ENCODE measurements at places on chromosomes 3 and 15.

DNA sequence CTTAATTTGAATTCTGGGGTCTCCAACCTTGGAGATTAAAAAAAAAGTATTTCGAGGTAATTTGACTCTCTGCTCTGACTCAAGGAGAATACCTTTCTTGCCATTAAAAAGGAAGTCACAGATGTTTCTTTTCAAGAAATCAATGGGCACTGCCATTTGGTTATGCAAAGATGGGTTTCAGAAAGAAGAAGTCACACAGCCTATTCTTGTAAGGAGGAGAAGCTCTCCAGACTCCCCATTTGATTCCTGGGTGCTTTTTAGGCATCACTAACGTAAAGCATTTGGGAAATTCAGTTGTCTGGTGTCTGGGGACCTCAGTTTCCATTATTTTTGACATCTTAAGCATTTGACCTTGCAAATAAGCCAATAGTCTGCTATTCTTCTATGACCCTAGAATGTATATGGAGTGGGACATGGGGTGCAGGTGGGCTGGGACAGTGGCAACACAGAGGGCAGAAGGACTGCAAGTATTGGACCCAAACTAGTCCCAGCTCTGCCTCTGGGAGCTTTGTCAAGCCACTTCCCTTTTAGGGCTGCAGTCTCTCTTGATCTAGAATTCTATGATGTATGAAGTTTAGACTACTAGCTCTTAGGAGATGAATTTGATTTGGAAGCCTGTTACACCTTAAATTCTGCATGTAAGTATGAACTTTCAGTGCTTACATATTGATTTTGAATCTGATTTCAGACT, 27.8 kb downstream of the IL5RA start:
- DNase-seq = no peak

DNA sequence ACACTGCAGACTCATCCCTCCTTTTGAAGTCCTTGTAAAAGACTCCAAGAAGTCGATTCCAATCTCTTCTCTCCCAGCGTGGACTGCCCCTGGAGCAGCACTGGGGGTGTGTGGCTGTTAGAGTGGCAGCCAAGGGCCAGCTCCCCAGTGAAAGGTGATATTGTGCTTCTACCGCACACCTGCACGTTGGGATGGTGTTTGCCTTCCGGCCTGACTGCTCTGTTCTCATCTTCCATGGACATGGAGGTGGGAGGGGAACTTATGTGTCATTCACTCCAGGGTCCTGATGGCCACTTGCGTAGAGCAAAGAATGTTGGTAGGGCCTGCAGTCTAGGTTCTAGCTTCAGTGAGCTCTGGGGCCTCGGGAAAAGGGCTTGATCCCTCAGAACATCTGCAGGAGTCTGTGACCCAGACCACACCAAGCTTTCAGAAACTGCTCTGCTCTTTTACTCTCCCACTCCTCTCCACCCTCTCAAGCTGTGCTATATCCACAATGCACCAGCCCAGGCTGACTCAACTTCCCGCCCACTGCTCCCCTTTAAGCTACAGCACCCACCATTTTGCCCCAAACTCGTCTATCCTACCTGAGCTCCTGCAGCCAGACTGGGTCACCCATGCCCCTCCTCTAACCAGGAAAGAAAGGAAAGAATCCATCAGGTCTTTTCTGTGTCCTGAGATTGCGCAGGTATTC, 31.3 kb downstream of the LIPC start:
- DNase-seq = no peak

GRCh38 chr15:42692997-42693396, 43.9 kb downstream of the CDAN1 start:
- DNase-seq = no peak

GRCh38 chr3:126284258-126284904, 72.8 kb downstream of the KLF15 start:
- no peak for DNase-seq

GRCh38 chr3:23455084-23455483, 252.0 kb downstream of the UBE2E2 start:
- DNase-seq = no peak
